ENCODE measurements at places on chromosomes 1 and 21.

- DNase-seq: no peak
Measured at GRCh38 chr1:99820546-99820945, 29.6 kb upstream of the AGL start.

DNA sequence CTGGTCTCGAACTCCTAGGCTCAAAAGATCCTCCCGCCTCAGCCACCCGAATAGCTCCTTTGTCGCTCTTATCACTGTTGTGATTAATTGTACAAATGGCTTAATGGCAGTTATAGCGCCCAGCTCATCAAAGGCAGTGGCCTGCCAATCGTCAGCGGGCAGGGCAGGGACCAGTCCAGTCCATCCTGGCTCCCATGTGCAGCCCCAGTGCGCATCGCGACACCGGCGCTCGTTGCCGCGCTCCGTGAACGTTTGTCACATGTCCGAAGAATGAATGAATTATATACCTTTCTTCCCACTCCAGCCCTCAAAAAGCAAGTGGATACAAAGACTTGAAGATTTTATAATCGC, 18.4 kb downstream of the MTX1 start:
- no peak for DNase-seq

DNA sequence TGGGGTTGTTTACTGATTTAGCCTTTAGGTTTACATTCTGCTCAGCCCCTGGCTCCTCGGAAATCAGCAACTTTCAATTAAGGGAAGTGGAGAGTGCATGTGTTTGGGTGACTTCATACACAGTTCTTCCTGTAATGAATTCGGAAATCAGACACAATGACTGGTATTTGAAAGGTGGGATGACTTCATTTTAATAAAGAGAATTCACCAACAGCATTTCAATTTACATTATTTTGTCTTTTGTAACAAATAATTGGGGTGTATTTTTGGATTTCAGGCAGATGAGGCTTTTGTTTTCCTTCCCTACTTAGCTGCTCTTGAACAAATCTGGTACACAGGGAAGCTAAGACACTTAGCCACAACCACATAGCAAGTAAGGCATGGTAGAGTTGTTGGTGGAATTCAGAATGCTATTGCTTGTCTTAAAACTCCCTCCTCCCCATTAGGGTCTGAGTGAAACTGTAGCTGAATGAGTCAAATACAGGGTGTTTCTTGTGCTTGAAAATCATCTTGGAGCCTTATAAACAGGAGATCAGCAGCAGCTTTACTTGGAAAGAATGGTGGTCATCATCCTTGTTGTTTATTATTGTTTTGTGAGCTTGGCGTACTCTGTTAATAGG, 917 bp downstream of the STX12 start:
- DNase-seq: no peak

DNA sequence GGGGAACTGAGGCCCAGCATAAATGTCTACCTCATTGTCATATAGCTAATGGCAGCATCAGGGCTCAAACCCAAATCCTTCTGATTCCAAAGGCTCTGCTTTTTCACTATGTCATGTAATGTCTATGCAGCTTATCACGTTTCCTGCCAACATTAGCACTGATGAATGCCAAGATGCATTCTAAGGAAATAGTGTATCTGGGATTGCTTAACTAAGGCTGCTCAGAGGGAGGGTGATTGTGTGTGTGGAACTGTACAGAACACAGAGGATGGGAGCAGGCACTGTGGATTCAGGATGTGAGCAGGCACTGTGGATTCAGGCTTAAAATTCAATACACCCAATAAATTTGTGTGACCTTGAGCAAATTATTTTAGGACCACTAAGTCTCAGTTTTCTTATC, 456.4 kb upstream of the DEPDC1 start:
- DNase-seq: no peak

- no peak for DNase-seq
Measured at GRCh38 chr1:7930645-7931445, 9.8 kb downstream of the TNFRSF9 start.

DNA sequence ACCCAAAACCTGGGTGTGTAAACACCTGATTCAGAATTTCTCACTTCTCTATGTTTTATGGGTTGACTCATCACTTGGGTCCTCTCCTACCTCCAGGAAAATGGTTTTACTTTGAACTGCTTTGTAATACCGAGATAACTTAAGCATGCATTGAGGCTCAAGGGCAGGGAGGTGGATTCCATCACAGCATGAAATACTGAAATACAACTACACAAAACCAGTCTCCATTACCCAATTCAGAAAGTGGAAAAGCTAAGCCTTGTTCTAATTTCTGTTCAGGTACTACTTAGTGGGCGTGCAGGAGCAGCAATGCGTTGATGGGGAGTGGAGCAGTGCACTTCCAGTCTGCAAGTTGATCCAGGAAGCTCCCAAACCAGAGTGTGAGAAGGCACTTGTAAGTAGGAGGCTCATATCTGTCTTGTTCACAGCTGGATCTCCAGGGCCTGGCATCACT, 6.1 kb upstream of the C4BPA start:
- DNase-seq: no peak

DNA sequence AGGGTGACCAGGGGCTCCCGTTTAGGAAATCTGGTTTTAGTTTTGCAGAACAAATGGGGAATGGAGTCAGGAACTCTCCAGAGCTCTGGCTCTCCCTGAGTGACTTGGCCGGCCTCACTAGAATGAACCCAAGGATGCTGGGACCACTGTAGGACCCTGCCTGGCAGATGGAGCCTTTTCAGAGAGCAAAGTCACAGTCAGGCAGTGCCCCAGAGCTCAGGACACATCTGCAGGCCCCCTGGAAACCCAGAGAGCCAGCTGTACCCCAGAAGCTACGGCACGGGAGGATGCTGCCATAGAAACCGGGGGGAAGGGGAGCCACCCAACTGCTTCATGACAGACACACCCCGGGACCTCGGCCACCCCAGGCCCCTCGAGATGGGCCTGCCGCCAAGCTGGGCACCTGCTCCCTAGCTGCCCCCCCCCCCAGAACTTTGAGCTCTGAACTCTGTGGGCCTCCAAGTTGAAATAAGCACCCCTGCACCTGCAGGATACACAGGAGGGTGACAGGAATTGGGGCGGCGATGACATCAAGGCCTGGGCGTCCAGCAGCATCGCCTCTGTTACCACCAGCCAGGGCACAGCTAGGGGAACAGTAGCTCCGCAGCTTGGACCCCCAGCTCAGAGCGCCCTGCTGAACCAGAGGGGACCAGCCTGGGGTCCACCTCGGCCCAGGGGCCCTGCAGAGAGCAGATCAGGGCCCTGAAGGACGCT, 91.8 kb upstream of the VAMP3 start:
- DNase-seq: no peak

DNA sequence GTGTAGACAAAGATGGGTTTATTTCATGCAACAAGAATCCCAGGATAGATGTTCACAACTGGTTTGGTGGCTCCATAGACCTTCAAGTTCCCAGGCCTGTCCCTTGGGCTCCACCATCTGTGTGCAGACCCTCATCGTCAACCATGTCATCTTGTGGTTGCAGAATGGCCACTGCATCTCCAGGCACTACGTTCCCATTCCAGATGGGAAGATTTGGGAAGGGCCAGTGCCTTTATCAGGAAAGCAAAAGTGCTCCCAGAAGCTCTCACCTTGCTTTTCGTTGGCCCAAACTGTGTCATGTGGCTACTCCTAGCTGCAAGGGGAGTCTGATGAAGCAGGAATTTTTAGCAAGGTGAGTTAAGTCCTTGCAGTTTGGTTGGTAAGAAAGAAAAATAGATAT, 12.8 kb downstream of the TMCC2 start:
- DNase-seq: no peak

DNA sequence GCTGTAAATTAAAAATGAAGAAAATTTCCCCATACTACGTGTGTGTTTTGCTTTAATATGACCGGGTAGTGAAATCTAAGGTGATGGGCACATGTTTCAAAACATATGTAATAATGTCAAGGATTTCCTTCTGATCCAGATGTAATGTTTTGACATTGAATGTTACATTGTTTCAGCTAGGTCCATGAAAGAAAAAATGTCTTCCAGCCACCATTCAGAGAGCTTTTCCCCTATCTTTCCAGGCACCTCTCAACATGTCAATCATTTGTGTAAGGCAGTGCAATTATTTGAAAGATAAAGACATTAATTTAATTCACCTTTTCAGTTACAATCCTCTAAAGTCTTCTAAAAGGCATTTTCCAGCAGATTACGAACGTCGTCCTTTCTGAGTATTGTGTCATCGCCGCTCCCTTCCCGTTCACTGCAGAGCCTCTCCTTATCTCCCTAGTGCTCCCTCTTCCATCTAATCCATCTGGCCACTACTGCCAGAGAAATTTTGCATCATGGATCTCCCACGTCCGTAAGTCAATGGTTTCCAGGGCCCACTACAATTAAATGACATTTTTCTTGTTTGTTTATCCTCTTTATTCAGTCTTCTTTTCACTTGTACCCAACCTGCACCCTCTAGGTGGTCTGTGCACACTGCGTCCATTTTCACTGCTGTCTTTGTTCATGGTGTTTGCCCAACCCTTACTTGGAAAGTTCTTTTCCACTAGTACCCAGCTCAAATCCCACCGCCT, 1.3 kb upstream of the VAMP3 start:
- no peak for DNase-seq

GRCh38 chr1:205670150-205670446, 10.2 kb downstream of the SLC45A3 start:
- no peak for DNase-seq

- no peak for DNase-seq
Measured at GRCh38 chr1:43994071-43994470, 2.7 kb downstream of the CCDC24 start.

- DNase-seq: no peak
Measured at GRCh38 chr1:17904290-17904689, 149.2 kb downstream of the ACTL8 start.

DNA sequence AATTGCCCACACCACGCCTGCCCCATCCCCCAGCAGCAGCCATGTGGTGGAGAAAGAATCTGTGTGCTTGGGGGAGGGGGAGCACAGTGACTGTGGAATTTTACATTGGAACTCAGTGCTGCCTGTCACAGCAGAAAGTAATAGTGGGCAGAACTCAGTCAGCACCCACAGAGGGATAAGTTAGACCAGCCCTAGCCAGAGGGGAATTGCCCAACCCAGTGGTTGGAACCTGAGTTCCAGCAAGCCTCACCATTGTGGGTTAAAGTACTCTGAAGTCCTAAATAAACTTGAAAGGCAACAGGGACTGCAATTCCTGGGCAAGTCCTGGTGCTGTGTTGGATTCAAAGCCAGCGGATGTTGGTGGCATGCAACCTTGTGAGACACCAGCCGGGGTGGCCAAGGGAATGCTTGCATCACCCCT, 88.8 kb downstream of the MRPL39 start:
- DNase-seq: no peak

DNA sequence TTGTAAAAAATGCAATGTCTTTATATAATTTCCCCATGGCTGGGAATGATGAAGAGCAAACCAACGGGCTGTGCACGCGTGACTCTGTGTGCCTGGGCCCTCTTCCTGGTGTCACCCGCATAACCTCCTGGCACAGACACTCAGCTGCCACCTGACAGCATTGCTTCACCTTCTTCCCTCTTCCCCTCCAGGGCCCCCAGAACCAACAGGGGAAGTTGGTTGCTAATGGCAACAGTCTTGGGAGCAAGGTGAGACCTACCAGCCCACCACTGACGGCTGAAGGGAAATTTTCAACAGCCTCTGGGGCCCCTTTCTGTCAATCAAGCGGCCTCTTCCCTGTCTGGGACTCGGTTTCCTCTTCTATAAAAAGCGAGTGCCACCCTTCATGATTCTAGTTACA, 33.2 kb downstream of the SSBP3 start:
- no peak for DNase-seq

- no peak for DNase-seq
Measured at GRCh38 chr1:180842491-180843275, 70.0 kb upstream of the KIAA1614 start.

- no peak for DNase-seq
Measured at GRCh38 chr1:75174031-75174760, 40.0 kb downstream of the LHX8 start.

GRCh38 chr1:57034713-57035112, 68.9 kb upstream of the C8B start:
- DNase-seq: no peak

DNA sequence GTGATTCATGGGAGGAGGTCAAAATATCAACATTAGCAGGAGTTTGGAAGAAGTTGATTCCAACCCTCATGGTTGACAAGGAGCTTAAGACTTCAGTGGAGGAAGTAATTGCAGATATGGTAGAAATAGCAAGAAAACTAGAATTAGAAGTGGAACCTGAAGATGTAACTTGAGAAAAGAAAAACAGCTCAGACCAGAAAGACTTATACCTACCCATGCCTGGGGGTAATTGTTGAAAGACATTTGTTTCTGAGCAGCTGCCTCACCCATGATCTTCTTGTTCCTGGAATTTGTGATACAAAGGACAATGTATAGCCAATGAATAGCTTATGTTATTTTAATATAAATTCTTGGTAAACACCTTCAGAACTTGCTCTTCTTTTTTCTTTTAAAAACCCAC, 128.6 kb downstream of the LRIG2 start:
- no peak for DNase-seq

GRCh38 chr1:69120817-69121216, 446.9 kb upstream of the LRRC7 start:
- DNase-seq: no peak

GRCh38 chr1:29292344-29292743, 56.0 kb downstream of the PTPRU start:
- DNase-seq: no peak

DNA sequence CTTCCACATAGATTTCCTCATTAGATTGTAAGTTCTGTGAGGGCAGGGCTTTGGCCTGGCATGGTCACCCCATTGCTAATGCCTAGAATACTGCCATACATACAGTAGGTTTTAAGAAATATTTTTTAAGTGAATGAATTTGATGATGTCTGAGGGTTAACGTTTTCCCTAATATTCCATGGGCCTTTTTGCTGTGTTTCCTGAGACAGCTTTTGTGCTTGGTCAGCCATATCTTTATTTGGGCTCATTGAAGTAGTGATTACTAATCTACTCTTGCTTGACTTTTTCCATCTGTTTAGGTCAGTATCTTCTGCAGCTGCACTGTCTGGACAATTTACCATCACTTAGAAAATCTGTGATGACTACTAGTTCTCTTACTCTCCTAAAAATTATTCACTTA, 3.5 kb downstream of the CDC42 start:
- no peak for DNase-seq

DNA sequence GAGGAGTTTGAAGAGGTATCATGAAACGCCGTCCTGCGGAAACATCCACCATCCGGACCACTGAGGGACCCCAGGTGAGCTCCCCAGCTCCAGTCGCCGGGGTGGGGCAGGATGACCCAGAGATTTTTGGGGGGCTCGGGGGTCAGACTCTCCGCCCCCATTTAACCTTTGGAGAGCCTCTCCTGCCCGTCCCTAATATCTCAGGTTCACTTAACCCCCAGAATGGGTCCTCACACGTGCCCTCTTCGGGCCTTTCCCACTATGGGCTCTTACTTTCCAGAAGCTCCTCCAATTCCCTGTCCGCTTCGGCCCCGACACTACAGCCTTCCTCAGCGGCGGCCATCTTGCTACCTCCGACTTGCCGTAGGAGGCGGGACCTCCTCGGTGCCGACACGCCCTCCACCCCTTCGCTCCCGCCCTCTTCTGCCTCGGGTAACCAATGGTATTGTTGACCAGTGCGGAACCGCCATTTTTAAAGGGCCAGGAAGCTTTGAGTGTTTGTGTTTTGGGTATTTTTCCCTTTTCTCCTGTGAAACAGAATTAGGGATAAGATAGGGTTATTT, at the start of gene PEX19:
TSS of gene PEX19 (minus strand) at position 352 of the 563 bp plus-strand sequence. CDS start at position 343, 9 bp downstream.
- DNase-seq: no peak

Data from AG04449 (cell line).